ENCODE measurements at places on chromosomes 2 and 18.

DNA sequence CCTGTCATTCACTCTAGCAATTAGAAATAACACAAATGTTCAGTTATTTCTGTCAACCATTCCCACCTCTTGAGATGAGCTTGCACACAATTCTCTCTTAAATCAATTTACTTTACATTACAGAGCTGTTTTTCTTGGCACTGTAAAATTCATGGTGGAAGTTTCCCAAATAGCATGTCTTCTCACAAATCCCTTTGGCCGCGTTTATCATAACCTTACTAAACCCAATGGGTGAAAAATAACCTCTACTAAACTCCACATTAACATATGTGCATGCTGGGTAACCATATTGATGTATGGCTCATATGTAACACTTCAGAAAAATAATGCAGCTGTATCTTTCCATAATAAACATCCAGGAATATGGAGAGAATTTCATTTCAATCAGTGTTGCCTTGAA lies 75.5 kb upstream of the SULT1C3 start:
- no peak for DNase-seq

DNA sequence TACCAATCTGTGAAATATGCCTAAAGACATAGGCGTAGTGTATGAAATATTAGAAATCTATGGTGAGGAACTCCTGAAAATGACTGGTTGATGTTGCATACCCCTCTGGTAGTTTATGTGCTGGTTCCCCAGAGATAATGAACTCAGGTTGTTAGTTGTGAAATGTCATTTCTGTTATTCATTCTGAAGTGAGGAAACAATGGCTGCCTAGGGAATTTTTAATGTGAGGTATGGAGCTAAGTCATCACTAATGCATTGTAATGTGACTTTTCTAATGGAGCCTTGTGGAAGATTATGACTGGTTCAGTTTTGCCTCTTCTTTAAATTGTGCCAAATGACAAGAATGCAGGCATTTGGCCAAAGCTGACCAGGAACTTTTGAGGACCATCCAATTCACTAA lies 61.6 kb upstream of the RAB27B start:
- DNase-seq, result no peak

GRCh38 chr2:65655000-65655399 lies 222.6 kb upstream of the SPRED2 start:
- DNase-seq, result no peak

DNA sequence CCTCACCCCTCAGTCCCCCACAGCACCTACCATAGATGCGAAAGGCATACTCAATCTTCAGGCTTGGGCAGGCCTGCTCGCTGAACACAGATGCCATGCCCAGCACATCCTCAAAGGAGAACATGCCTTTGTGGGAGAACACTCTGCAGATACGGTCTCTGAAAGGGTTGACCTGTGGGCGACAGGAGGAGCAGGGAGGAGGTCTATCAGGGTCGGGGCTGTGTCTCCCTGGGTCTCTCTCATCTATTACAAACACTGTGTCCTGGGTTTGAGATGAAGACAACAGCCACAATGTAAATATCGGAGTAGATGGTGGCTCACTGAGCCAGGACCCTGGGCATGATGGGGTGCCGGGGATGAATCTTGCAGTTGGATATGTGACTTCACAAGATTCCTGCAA lies 46.0 kb downstream of the CIB4 start:
- DNase-seq, result no peak

- DNase-seq, result no peak
Measured at GRCh38 chr18:80046961-80047541, 12.8 kb downstream of the RBFA start.

DNA sequence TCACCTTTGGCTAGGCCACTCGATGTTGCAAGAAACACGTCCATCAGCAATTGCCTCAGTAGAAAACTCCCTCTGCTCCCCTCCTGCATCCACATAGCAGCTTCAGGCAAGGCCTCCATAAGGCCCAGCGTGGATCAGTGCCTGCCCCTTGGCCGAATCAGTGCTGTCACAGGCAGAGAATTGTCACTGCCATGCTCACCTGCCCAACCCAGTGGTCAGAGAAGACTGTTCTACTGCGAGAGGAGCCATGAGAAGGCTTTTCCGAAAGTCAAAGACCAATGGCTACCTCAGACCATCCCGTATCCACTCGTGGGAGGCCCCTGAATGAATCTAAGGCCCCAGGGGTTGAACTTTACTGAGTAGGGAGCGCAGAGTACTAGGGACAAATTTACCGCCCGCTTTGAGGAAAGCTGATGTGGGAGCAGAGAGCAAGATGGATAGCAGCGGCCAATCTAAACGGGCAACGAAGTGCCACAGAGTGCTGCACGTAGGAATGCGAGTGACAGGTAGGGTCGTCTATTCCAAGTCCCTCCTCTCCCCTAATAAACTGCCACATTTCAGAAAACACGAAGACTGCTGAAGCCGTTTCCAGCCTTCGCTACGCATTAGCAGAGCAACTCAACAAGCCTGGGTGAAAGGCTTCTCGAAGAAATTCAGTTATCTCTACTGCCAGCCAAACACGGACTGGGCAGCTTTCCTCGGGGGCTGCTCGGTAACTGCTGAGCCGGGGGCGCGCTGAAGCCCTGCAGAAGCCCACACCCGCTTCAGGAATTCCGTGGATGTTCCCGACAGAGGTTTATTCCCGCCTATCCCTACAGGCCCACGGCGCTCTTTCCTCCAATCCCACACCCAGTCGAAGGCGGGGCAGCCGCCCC lies 968 bp upstream of the RALBP1 start:
- no peak for DNase-seq

GRCh38 chr18:59721931-59722330 lies 24.7 kb upstream of the CCBE1 start:
- no peak for DNase-seq

GRCh38 chr2:58130238-58130637 lies 83.6 kb downstream of the VRK2 start:
- DNase-seq, result no peak

DNA sequence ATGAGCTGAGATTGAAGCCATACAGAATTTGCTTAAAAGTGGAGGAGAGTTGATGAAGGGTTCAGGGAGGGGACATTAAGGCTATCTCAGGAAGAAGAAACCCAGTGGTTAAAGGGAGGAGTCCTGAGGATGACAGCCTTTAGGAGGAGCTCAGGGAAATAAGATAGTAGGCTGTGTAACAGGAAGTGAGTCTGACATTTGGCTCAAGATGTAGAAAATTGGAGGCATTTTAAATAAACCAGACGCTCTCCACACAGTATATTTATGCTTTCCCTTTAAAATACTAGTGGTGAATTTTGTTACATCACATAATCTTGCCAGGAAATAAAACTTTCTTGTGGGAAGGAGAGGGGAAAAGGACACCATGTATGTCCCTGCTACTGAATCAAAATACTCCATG lies 11.6 kb downstream of the KCNH7 start:
- DNase-seq, result no peak

DNA sequence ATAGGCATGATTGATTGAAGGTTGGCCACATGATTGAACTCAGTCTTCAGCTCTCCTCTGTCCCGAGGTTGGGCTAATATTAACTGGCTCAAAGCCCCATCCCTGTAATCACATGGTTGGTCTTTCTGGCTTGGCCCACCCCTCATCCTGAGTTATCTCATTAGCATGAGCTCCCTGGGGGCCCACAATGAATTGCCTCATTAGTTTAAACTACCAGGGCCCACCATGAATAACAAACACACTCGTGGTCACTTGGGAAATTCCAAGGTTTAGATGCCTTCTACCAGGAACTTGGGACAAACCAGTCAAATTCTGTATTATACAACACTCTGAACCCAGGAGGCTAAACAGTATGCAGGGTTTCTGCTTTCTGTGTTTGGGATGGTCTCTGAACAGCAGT lies 121.7 kb upstream of the B3GNT2 start:
- DNase-seq, result no peak

DNA sequence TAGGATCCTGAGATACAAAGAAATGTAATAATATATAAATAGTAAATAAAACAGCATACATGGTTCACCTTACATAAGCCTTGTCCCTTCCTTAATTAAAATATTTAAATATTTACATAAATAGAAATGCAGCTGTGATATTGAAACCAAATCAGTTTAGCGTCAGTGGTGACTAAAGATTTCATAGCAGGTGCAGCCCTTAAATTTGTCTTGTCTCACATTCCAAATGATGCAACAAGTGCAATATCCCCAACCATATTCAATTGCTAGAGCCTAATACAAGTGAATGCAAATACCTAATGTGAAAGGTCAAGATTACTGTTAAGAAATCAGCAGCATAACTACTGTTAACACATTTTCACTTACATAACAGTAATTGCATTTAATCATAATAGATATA lies 539.5 kb downstream of the NYAP2 start:
- DNase-seq, result no peak

GRCh38 chr2:12211326-12212175 lies 465.1 kb downstream of the LPIN1 start:
- DNase-seq, result no peak

DNA sequence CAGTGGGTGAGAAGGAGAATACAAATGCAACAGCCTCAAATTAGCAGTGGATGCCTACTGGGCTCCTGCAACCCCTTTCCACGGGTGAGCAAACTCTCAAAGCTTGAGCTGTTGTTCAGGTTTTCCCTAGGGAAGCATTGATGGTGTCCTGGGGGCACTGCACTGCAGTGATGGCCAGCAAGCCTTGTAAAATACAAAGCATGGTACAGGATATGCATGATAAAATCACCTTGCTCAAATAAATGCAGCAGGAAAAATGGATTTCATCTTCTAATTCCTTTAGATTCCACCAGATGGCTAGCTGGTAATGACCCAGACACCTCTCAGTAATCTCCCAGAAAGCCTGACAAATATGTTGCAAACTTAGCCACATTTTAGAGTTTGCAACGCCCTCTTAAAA lies 698.2 kb downstream of the TRIB2 start:
- DNase-seq, result no peak

GRCh38 chr2:568639-569235 lies 108.5 kb downstream of the TMEM18 start:
- DNase-seq, result no peak

Data from amygdala (tissue), 56 donors.